ENCODE measurements at places on chromosomes 1 and 21. TPM values are rescaled to one million over a fixed set of nuclear protein-coding genes. Genes with fewer than 3 reads are reported as not detected.
A peak's percentile ranks its signal among the peaks of the same experiment; 100 is the strongest.

Gene TMEM81
- 2.1 TPM for total RNA-seq

DNA sequence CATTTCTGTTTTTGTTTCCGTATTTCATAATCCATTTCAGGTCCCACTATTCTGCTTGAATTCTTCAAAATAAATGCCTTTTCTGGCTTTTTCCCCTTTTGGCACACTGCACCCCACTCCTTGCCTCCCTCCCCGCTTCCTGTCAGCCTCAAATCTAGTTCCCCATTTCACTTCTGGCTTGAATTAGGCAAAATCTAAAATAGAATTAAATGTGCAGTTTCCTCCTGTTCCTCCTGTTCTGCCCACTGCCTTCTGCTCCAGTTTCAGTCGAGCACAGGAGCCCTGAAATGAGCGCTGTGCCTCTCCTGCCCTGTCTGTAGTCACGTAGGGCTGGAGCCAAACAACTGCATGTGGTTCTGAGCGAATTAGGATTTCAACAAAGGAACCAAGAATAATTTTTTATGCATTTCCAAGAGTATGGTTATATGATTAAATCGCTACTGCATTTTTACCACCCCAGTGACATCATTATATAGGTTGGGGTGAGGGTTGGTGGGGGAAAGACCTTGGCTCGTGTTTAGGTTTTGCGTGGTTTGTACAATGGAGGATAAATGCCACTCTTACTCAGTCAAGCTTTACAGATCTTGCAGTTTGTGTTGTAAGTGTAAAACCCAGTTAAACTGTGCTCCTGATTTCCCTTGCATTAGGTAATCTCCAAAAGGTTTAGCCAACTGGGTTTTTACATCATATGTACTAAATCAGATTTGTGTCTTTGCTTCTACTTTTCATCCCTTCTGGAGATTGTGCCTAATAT lies 114.9 kb downstream of the VPS13D start:
- no peak for DNase-seq
- peaks cover 36% of the 10 kb centered on the region for H3K36me3 ChIP-seq
- H3K4me1 ChIP-seq, result peaks cover 30% of the 10 kb centered on the region
- H3K27me3 ChIP-seq, result no peaks in the 10 kb centered on the region
- no peak overlapping the region for H3K4me3 ChIP-seq

Gene CFAP107
- not detected for total RNA-seq

GRCh38 chr1:226723657-226724532 lies 15.2 kb downstream of the ITPKB start:
- DNase-seq, result peak; percentile 81
- H3K36me3 ChIP-seq, result no peaks in the 10 kb centered on the region
- peaks cover 16% of the 10 kb centered on the region for H3K4me1 ChIP-seq
- no peak overlapping the region for H3K27ac ChIP-seq
- H3K27me3 ChIP-seq, result no peaks in the 10 kb centered on the region

- no peaks in the 10 kb centered on the region for H3K36me3 ChIP-seq
- H3K4me1 ChIP-seq, result no peaks in the 10 kb centered on the region
- peak; percentile 93 for DNase-seq
- H3K27ac ChIP-seq, result no peak overlapping the region
- H3K4me3 ChIP-seq, result no peak overlapping the region
- H3K27me3 ChIP-seq, result no peaks in the 10 kb centered on the region
Observed at GRCh38 chr1:51192213-51192843, 43.7 kb upstream of the RNF11 start.

DNA sequence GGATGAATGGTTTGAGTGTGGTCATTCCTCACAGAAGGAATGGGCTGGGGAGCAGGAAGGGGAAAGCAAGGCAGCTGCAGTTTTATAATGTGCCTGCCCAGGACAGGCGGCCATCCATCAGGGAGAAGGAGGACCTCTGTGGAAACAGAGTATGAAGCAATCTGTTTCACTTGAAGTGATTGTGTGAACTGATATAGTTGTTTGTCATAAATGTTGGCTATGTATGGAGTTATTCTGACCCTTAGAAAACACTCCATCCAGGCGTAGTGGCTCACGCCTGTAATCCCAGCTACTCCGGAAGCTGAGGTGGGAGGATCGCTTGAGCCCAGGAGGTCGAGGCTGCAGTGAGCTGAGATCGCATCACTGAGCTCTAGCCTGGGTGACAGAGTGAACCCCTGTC lies 46.5 kb downstream of the NENF start:
- no peaks in the 10 kb centered on the region for H3K4me1 ChIP-seq
- no peaks in the 10 kb centered on the region for H3K36me3 ChIP-seq
- H3K27me3 ChIP-seq, result no peaks in the 10 kb centered on the region
- no peak overlapping the region for H3K27ac ChIP-seq
- DNase-seq, result no peak
- no peak overlapping the region for H3K4me3 ChIP-seq

- H3K27me3 ChIP-seq, result no peaks in the 10 kb centered on the region
- no peak for DNase-seq
- H3K36me3 ChIP-seq, result no peaks in the 10 kb centered on the region
- no peaks in the 10 kb centered on the region for H3K4me1 ChIP-seq
Observed at GRCh38 chr1:208919371-208919770, 664.1 kb upstream of the CAMK1G start.

- H3K4me3 ChIP-seq, result no peak overlapping the region
- H3K27me3 ChIP-seq, result no peaks in the 10 kb centered on the region
- H3K36me3 ChIP-seq, result no peaks in the 10 kb centered on the region
- no peaks in the 10 kb centered on the region for H3K4me1 ChIP-seq
- DNase-seq, result no peak
Observed at GRCh38 chr1:246508897-246509688, 2.0 kb upstream of the SMYD3 start.

Gene IBA57
- 5.1 TPM for total RNA-seq

DNA sequence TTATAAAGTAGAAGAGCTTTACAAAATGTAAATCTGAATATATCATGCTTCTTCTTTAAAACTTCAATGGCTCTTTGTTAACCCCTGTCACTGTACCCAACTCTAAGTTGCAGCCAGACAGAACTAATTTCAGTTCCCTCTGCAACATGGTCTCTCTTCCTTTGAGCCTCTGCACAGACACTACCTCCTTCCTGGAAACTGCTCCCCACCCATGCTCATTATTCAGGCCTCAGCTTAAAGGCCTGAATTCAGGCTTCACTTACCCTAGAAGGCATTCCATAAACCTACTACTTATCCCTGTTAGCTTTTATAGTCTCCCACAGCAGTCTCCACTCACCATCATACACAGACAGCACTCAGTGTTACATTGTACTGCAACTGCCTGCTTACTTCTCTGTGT lies 2.6 kb upstream of the EEIG2 start:
- H3K4me1 ChIP-seq, result peaks cover 17% of the 10 kb centered on the region
- no peak for DNase-seq
- no peak overlapping the region for H3K4me3 ChIP-seq
- H3K36me3 ChIP-seq, result no peaks in the 10 kb centered on the region

DNA sequence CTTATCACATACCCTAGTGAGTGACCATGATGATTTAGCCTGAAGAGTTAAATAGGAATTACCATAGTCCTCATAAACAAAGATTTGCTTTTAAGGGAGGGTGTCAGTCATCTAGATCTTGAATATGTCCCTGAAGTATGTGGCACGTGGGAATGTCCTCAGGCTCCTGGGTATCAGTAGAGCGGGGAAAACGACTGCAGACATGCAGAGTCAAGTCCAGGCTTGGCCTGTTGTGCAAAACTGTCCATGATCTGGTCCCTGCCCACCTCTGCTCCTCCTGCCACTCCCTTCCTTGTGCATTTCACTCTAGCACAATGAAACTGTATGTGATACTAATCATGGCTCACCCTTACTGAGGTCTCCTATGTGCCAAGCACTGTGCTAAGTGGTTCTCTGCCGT lies 12.9 kb downstream of the MOV10 start:
- H3K27me3 ChIP-seq, result no peaks in the 10 kb centered on the region
- DNase-seq, result no peak
- H3K4me1 ChIP-seq, result peaks cover 10% of the 10 kb centered on the region
- H3K27ac ChIP-seq, result peak overlapping the region; percentile 55
- H3K4me3 ChIP-seq, result no peak overlapping the region

DNA sequence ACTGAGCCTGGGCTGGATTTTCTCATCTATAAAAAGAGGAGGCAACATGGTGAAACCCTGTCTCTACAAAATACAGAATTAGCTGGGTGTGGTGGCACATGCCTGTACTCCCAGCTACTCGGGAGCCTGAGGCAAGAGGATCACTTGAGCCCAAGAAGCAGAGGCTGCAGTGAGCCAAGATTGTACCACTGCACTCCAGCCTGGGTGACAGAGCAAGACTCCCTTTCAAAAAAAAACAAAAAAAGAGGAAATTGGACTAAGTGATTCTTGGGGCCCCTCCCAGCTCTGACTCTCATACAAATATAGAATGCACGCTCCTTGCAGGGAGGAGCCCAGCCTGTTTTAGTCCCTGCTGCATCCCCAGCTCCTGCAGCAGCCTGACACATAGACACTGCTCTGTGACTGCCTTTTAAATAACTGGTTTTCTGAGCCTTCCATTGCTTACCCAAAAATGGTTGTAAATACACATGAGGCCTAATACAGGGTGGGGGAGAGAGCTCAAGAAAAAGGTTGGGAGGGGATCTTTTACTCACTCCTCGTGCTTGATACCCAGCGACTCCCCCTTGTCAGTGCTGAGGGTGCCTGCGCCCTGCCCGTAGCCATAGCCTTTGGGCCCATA lies 17.2 kb downstream of the CSRP1 start:
- H3K27me3 ChIP-seq, result no peaks in the 10 kb centered on the region
- H3K4me3 ChIP-seq, result no peak overlapping the region
- H3K36me3 ChIP-seq, result no peaks in the 10 kb centered on the region
- DNase-seq, result no peak
- H3K27ac ChIP-seq, result peak overlapping the region; percentile 97

- H3K4me3 ChIP-seq, result no peak overlapping the region
- H3K27ac ChIP-seq, result no peak overlapping the region
- no peaks in the 10 kb centered on the region for H3K4me1 ChIP-seq
- peaks cover 15% of the 10 kb centered on the region for H3K27me3 ChIP-seq
- no peak for DNase-seq
Observed at GRCh38 chr1:27379564-27380122, 3.5 kb downstream of the CD164L2 start.

DNA sequence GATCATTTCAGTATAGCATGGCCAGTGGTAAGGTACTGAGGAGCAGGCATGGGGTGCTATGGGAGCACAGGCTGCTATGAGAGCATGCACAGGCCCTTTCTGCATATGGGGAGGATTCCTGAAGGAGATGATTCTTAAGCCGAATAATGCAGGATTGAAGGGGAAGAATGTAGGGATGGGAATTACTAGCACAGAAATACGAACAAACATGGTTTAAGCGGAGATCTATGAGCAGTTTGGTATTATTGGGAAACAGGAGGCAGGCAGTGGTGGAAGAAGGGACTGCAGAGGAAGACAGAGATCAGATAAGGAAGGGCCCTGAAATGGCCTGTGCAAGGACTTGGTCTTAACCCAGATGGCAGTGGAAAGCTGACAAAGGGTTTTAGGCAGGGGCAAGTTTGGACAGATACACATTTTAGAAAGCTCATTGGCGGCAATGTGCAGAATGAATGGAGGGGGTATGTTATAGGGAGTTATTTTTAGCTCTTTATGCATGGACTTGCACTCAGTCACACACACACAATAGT lies 1.7 kb downstream of the OSCP1 start:
- no peak overlapping the region for H3K4me3 ChIP-seq
- no peaks in the 10 kb centered on the region for H3K36me3 ChIP-seq
- no peak for DNase-seq
- H3K27ac ChIP-seq, result no peak overlapping the region

Gene KCNK2
- total RNA-seq, result not detected

Gene OR2T35
- not detected for total RNA-seq

Data from cardiac muscle cell (in vitro differentiated cells and primary cell).